ENCODE measurements at places on chromosomes 7 and 10. TPM values are rescaled to one million over a fixed set of nuclear protein-coding genes. Genes with fewer than 3 reads are reported as not detected.

DNA sequence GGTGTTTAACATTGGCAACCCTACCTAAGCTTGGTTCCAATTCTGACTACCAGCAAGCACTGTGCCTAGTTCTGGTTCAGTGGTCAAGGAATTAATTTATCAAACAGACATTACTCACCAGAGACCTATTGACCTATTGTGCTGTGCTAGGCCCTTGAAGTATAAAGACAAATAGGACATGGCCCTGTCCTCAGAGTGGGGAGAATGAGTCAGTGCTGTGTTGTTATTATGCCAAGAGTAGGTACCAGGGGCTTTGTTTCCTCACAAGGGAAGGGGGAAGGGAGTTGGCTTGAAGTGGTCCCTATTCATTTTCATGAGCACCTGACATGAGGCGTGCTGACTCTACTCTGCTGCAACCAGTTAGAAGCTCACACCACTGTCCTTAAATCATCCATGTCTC, 62.6 kb upstream of the PLPP4 start:
- DNase-seq = peak; percentile 4

The AKR1C4 gene
- not detected for total RNA-seq

GRCh38 chr7:155289107-155289506, 8.6 kb upstream of the INSIG1 start:
- DNase-seq = no peak

The ASZ1 gene
- not detected for total RNA-seq

- no peak for DNase-seq
Measured at GRCh38 chr7:136293841-136294391, 316.8 kb upstream of the MTPN start.

The OPN1SW gene
- not detected for total RNA-seq

GRCh38 chr10:80498833-80499741, 38.6 kb upstream of the SH2D4B start:
- DNase-seq = no peak

DNA sequence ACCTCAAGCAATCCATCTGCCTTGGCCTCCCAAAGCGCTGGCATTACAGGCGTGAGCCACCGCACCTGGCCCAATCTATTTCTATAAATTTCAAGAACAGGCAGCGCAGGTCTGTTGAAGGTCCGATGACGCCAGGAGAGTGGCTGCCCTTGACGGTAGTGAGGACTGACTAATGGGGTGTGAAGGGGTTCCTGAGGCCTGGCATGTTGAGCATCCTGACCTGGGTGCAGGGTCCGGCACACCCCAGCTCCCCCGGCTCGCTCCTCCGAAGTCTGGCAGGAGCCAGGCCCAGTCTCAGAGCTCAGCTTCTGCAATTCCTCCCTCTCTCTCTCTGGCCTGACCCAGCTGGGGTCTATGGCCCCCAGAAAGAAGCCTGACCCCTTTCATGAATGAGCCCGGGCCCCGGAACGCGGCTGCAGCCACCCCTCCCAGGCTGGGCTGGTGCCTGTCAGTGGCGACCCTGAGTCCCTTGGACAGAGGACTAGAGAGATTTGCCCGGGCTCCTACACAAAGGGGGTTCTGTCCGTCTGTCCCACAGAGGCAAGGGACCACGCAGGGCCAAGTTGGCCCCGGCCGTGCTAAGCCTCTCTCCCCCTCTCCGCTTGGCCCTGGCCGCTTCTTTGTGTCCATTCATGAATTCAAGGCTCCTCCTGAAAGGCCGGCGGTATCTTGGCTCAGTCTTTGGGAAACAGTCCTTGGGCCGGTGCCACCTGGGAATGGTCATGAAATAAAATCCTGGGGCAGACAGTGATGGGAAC, 18.8 kb downstream of the MMD2 start:
- DNase-seq = no peak

The MEST gene
- total RNA-seq = 283 TPM

GRCh38 chr10:43204042-43204942, 62.6 kb downstream of the RASGEF1A start:
- DNase-seq = no peak

DNA sequence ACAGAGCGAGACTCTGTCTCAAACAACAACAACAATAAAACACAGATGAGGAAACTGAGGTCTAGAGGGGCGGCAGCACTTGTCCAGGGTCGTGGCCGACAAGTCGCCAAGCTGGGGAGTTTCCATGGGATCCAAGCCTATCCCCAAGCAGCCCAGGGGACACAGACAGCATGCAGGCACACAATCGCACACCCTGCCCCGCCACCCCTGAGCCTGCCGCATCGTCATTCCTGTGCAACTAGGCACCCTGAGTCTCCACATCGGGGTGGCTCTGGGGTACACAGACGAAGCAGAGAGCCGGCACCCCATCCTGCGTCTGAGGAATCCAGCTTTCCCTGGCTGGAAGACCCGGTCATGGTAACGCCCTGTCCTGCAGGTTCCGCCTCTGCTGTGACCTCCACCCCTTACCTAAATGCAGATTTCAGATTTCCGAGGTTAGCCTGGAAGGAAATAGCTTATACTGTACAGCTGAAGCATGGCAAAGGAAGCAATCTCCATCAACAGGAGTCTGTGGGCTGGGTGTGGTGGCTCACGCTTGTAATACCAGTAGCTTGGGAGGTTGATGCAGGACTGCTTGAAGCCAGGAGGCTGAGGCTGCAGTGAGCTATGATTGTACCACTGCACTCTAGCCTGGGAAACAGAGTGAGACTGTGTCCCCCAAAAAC, 136.1 kb upstream of the TNRC18 start:
- DNase-seq = no peak

The RBP3 gene
- not detected for total RNA-seq

The ANKRD61 gene
- total RNA-seq = 0.42 TPM

DNA sequence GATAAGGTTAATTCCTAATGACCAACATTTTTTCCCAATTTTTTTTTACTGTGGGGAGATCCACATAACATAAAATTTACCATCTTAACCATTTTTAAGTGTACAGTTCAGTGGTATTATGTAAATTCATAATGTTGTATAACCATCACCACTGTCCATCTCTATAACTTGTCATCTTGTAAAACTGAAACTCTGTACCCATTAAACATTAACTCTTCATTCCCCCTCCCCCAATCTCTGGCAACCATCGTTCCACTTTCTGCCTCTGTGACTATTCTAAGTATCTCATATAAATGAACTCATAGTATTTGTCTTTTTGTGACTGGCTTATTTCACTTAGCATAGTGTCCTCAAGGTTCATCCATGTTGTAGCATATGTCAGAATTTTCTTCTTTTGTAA, 46.0 kb upstream of the HPS1 start:
- no peak for DNase-seq

DNA sequence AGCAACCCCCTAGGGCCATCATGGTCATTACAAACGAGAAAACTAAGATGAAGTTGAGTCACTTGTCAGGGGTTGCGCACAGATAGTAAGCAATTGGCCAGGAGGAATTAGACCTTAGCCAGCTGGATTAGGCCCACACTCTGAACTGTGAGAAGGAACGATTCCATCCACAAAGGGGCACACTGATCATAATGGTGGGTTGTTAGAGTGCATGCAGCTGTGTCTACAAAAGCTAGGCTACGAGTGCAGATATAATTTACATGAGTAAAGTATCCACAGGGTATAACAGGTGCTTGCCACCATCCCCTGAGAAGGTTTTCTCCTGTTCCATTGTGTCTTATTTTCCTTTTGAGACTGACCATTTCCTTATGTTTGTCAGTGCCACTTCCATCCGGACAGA, 16.6 kb upstream of the FAM170B start:
- DNase-seq = no peak
